ENCODE measurements at places on chromosomes 1 and 21. TPM values are rescaled to one million over a fixed set of nuclear protein-coding genes. Genes with fewer than 3 reads are reported as not detected.

- H3K36me3 ChIP-seq: no peaks in the 10 kb centered on the region
- H3K27me3 ChIP-seq: peaks cover 62% of the 10 kb centered on the region
- H3K4me1 ChIP-seq: no peaks in the 10 kb centered on the region
- no peak for DNase-seq
- no peak overlapping the region for H3K27ac ChIP-seq
Measured at GRCh38 chr1:2946999-2947690, 74.1 kb upstream of the ACTRT2 start.

DNA sequence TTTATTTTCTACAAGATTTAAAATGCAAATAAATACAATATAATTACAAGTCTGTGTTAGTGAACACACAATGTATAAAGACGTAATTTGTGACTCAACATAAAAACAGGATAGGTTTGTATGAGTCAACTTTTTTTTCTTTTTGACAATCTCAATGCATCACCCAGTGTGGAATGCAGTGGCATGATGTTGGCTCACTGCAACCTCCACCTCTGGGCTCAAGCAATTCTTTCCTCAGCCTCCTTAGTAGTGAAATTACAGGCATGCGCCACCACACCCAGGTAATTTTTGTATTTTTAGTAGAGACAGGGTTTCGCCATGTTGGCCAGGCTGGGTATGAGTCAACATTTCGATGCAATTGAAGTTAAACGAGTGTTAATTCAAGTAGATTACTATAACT, 5.9 kb upstream of the SPRR2E start:
- no peak for DNase-seq
- H3K27ac ChIP-seq: no peak overlapping the region
- H3K36me3 ChIP-seq: no peaks in the 10 kb centered on the region
- peaks cover 38% of the 10 kb centered on the region for H3K27me3 ChIP-seq
- H3K4me3 ChIP-seq: no peak overlapping the region
- no peaks in the 10 kb centered on the region for H3K4me1 ChIP-seq

DNA sequence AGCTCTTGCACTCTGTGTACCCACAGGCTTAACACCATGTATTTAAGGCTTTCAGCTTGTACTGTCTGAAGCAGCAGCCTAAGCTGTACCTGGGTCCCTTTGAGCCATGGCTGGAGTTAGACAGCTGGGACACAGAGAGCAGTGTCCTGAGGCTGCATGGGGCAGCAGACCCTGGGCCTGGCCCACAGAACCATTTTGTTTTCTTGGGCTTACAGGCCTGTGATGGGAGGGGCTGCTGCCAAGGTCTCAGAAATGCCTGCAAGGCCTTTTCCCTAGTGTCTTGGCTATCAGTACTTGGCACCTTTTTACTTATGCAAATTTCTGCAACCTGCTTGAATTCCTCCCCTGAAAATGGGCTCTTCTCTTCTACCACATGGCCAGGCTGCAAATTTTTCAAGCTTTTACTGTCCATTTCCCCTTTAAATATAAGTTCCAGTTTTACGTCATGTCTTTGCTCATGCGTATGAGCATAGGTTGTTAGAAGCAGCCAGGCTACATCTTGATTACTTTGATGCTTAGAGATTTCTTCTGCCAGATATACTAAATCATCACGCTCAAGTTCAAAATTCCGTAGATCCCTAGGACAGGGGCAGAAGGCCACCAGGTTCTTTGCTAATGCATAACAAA, 143.9 kb downstream of the CLEC20A start:
- no peak overlapping the region for H3K4me3 ChIP-seq
- no peaks in the 10 kb centered on the region for H3K27me3 ChIP-seq
- no peaks in the 10 kb centered on the region for H3K4me1 ChIP-seq
- H3K36me3 ChIP-seq: no peaks in the 10 kb centered on the region

DNA sequence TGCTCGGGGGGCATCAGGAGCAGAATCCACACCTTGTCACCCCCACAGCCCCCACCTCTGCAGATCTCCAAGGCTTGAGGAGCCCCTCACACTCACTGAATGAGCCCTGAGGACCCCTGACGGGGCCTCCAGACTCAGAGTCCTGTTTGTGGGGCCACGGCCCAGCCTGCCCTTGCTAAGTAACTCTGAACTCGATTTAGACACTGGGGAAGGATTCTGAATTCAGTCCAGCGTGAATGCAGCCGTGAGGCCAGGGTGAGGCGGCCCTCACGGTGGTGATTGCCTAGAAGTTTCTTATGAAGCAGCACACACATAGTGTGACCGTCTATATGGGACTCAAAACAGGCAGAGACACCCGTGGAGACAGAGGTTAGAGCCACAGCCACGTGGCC, 58.9 kb upstream of the ADARB1 start:
- DNase-seq: no peak
- no peaks in the 10 kb centered on the region for H3K27me3 ChIP-seq
- peaks cover 13% of the 10 kb centered on the region for H3K4me1 ChIP-seq
- H3K27ac ChIP-seq: no peak overlapping the region
- no peaks in the 10 kb centered on the region for H3K36me3 ChIP-seq

GRCh38 chr21:42388740-42389448, 7.0 kb downstream of the TMPRSS3 start:
- H3K36me3 ChIP-seq: no peaks in the 10 kb centered on the region
- H3K27me3 ChIP-seq: no peaks in the 10 kb centered on the region
- DNase-seq: no peak

DNA sequence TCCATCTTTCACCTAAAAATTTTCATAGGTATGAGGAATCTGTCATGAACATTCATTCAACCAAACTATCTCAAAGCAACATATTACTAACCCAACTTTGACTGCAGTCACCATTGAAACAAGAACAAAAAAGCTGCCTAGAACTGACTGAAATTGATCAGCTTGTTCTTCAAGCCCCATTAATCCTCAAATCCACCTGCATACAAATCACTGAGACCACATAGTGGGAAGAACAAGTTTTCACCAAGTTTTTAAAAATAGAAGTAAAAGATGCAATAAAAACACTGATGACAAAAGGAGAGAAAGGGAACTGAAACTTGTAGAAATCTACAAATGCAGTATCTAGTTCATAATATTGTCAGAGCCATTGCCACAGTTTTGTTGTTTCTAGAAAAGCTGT, 6.1 kb downstream of the SORT1 start:
- no peak overlapping the region for H3K4me3 ChIP-seq
- H3K4me1 ChIP-seq: peaks cover 22% of the 10 kb centered on the region
- H3K27me3 ChIP-seq: no peaks in the 10 kb centered on the region

- no peak for DNase-seq
- H3K4me3 ChIP-seq: no peak overlapping the region
- H3K27me3 ChIP-seq: no peaks in the 10 kb centered on the region
- H3K27ac ChIP-seq: no peak overlapping the region
Measured at GRCh38 chr1:211932933-211933254, 102.3 kb upstream of the LPGAT1 start.

GRCh38 chr1:204400882-204401510, 10.6 kb downstream of the PPP1R15B start:
- no peak overlapping the region for H3K4me3 ChIP-seq
- no peak overlapping the region for H3K27ac ChIP-seq
- H3K36me3 ChIP-seq: peaks cover 71% of the 10 kb centered on the region
- no peaks in the 10 kb centered on the region for H3K27me3 ChIP-seq
- peaks cover 7% of the 10 kb centered on the region for H3K4me1 ChIP-seq

DNA sequence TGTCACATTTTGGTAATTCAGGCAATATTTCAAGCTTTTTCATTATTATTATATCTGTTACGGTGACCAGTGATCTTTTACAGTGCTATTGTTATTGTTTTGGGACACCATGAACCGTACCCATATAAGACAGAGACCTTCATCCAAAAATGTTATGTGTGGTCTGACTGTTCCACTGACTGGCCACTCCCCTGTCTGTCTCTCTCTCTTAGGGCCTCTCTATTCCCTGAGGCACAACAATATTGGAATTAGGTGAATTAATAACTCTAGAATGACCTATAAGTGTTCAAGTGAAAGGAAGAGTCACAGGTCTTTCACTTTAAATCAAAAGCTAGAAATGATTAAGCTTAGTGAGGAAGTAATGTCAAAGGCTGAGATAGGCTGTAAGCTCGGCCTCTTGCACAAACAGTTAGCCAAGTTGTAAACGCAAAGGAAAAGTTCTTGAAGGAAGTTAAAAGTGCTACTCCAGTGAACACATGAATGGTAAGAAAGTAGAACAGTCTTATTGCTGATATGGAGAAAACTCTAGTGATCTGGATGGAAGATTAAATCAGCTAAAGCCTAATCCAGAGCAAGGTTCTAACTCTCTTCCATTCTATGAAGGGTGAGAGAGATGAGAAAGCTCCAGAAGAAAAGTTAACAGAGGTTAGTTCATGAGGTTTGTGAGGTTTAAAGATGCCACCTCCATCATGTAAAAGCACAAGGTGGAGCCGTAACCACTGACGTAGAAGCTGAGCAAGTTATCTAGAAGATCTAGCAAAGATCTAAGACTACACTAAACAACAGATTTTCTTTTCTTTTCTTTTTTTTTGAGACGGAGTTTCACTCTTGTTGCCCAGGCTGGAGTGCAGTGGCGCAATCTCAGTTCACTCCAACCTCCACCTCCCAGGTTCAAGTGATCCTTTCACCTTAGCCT, 19.7 kb upstream of the DIPK1A start:
- H3K27ac ChIP-seq: no peak overlapping the region
- H3K36me3 ChIP-seq: no peaks in the 10 kb centered on the region
- H3K4me1 ChIP-seq: no peaks in the 10 kb centered on the region
- no peak overlapping the region for H3K4me3 ChIP-seq
- H3K27me3 ChIP-seq: no peaks in the 10 kb centered on the region

- DNase-seq: no peak
- peaks cover 17% of the 10 kb centered on the region for H3K4me1 ChIP-seq
- H3K27ac ChIP-seq: no peak overlapping the region
- H3K36me3 ChIP-seq: no peaks in the 10 kb centered on the region
- no peak overlapping the region for H3K4me3 ChIP-seq
Measured at GRCh38 chr1:54583871-54584270, 35.8 kb downstream of the ACOT11 start.

- no peak overlapping the region for H3K4me3 ChIP-seq
- H3K27ac ChIP-seq: no peak overlapping the region
- H3K36me3 ChIP-seq: peaks cover 17% of the 10 kb centered on the region
Measured at GRCh38 chr1:37714226-37714625, 21.9 kb downstream of the CDCA8 start.

DNA sequence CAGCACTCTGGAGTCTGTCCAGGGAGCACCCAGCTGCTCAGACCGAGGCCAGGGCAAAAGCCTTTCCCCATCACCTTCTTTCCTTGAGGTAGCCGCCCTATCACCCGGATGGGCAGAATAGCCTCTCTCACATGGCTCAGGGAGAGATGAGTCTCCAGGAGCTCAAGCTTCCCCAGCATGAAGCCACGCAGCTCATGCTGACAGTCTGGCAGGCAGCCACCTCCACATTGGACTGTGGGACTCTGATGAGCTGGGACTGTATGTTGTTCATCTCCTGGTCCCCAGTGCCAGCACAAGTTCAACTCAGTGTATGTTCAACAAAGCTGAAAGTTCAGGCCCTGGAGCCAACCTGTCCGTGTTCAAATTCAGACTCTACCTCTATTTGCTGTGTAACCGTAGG, 75.2 kb upstream of the ZC3H12A start:
- peak; percentile 18 for DNase-seq
- H3K27ac ChIP-seq: no peak overlapping the region
- no peak overlapping the region for H3K4me3 ChIP-seq
- no peaks in the 10 kb centered on the region for H3K36me3 ChIP-seq
- H3K27me3 ChIP-seq: peaks cover 33% of the 10 kb centered on the region
- no peaks in the 10 kb centered on the region for H3K4me1 ChIP-seq

DNA sequence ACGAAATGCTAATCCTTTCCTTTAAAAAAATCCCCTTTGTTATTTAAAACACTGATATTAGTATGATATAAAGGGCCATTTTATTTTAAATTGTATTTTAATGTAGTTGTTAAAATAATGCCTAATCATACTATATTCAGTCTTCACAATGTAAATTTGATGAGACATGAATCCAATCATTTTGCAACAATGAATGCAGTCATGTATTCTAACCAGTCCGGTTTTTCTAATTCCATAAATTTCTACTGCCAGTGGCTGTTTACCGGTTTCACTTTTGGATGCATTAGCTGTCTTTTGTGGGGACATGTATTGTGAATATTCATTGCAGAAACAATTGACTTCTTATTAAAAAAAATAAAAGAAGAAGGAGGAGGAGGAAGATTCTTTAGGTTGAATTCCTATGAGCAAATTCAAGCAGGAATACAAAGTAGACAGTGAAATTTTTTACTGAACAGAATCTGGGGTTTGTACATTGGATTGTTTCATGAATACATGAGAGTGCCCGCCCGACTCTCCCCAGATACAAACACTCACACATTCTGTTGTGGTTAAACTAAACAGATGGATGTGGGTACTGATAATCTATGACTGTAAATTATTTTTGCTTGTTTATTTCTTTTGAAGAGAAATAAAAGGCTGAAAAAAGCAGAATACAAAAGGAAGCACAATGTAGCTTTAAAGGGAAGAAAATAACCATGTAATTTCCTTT, 624.8 kb upstream of the PTBP2 start:
- peaks cover 3% of the 10 kb centered on the region for H3K4me1 ChIP-seq
- H3K36me3 ChIP-seq: no peaks in the 10 kb centered on the region
- H3K27ac ChIP-seq: no peak overlapping the region
- no peak for DNase-seq

SPATA46 gene
- not detected for total RNA-seq
